ENCODE measurements at places on chromosomes 7 and 10.

DNA sequence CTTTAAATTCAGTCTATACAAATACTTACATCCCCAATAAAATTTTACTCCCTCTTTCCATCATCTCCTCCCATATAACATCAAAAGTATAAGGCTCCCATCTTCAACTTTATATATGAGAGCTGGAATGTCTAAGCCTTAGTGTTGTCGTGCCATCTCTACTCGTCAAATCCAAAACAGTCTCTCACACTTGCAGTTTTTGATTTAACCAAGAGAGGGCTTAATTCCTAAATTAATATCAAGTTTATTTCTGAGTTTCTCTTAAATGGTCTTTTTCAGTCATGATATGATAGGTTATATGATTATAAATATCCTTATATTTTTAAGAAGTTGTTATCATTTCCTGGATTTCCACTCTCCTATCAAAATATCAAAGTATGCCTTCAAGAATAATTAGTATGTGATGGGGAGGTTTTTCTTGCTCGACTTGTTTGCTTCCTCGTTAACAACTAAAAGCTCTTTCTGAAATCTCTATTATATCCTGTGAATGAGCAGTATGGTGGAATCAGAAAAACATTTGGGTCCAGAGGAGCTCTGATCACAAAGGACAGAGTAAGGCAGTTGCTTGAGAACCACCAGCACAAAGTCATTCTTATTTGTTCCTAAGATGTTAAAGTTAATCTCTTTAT is 12.5 kb upstream of the LIPK start:
- peak; percentile 24 for DNase-seq

DNA sequence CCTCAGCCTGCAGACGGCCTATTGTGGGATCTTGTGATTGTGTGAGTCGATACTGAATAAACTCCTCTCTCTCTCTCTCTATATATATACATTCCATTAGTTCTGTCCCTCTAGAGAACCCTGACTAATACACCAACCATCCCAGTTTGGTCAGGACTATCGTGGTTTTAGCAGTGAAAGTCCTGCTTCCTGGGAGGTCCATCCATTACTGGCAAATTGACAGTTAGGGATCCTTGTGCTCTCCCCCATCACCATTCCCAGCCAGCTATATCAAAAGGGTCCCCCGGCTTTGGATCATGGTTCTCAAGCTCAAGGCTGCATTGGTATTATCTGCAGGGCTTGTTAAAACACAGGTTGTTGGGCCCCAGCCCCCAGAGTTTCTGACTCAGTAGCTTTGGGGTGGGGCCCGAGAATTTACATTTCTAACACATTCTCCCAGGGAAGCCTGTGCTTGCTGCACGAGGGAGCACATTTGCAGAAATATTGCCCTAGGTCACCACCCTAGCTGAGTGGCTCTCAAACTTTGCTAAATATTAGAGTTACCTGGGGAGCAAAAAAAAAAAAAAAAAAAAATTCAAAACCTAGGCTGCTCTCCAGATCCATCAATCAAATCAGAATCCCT is 899.1 kb upstream of the AUTS2 start:
- peak; percentile 51 for DNase-seq

DNA sequence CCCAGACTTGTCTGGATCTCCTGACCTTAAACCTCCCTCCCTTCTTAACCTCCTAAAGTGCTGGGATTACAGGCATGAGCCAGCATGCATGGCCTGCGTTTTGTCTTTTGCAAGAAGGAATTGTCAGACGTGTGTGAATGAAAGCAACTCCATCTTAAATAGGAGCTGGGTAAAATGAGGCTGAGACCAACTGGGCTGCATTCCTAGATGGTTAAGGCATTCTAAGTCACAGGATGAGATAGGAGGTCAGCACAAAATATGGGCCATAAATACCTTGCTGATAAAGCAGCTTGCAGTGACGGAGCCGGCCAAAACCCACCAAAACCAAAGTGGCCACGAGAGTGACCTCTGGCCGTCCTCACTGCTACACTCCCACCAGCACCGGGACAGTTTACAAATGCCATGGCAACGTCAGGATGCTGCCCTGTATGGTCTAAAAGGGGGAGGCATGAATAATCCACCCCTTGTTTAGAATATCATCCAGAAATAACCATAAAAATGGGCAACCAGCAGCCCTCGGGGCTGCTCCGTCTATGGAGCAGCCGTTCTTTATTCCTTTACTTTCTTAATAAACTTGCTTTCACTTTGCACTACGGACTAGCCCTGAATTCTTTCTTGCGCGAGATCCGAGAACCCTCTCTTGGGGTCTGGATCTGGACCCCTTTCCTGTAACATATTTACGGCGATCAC is 41.2 kb upstream of the SDK1 start:
- no peak for DNase-seq

DNA sequence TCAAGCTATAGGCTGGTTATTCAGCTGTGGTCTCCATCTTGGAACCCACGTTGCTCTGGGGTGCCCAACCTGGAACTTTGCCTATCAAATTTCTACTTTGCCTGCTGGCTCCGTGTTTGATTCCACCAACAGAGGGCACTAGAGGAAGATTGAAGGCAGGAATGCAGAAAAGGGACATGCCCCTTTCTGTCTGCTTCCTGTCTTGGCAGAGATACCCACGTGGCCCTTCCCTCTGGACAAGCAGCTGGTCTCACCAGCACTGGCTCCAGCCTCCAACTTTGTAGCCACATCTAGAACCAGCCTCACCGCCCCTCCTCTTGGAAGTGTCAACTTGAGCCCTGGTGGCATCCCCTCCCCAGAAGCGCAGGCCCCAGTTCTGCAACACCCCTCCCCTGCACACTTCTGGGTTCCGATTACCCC is 52.1 kb upstream of the ZNF438 start:
- peak; percentile 79 for DNase-seq

GRCh38 chr7:114242992-114243507 is 171.6 kb upstream of the FOXP2 start:
- DNase-seq, result peak; percentile 57

Measured in ELR (cell line).